ENCODE measurements at places on chromosomes 6 and 20.

DNA sequence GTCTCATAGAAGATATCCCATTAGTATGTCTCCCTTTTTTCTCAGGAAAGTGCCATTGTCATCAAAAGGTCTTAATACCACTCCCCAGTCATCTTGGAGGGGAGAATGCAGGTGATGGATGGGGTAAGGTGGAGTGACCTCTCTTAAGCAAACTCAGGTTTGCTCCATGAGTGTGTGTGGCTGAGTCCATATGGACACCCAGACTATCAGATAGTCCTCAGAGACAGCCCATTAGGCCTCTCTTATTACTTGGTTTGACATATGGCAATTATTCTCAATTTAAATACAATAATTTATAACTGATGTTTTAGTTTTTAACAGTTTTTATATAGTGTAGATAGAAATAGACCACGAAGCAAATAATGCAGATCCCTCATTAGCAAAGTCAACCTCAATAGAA lies 23.2 kb downstream of the LAMA4 start:
- DNase-seq, result no peak

DNA sequence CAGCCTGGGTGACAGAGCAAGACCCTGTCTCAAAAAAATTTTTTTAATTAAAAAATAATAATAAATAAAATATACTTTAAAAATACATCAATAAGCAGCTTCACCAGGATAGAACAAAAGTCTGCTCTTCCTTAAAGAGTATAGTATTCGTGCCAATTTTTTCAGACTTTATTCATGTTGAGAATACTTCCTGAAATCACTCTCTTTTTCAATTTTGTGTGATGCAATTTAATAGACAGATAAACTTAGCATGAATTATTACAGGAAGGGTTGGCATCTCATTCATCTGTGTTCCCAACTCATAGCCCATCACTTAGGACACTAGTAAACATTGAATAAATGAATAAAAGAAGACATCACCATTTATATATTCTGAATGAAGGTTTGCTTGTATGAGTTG lies 52.4 kb downstream of the IPCEF1 start:
- no peak for DNase-seq

- DNase-seq, result no peak
Observed at GRCh38 chr6:10640412-10640811, 54.0 kb downstream of the C6orf52 start.

- DNase-seq, result no peak
Observed at GRCh38 chr6:45982280-45983036, 33.2 kb downstream of the CLIC5 start.

- DNase-seq, result peak; percentile 45
Observed at GRCh38 chr6:151765444-151765886, 42.0 kb upstream of the ESR1 start.

- no peak for DNase-seq
Observed at GRCh38 chr6:94005835-94006234, 586.5 kb upstream of the EPHA7 start.

DNA sequence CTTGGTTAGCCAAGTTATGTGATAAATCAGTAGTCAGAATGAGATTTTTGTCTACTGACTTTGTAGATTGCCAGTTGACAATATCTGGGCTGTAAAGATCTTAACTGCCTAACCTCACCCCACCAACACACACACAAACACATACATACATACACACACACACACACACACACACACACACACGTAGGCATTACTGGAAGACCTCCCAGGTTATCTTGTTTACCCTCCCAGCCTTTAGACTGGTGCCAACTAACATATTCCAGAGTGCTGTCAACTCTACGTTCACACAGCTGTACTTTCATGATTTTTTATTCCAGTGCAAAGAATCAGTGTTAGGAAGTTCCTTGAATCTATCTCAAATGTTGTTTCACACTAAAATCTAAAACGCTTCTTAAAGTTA lies 38.9 kb downstream of the BMP5 start:
- DNase-seq, result no peak

DNA sequence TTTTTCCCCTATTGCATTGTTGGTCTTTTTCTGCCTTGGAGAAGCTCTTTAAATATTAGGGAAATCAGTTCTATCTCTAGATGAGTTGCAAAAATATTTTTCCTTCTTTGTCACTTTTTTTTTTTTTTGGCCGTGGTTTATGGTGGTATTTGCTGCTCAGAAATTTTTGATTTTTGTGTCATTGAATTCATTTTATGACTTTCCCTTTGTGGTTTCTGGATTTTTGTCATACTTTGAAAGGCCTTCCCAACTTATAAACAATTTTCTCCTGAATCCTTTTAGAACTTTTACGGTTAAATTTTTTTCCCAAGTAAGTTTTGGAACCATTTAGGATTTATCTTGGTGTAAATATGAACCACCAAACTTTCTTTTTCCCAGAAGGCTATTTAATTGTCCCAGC lies 145.6 kb downstream of the GJA10 start:
- DNase-seq, result no peak

DNA sequence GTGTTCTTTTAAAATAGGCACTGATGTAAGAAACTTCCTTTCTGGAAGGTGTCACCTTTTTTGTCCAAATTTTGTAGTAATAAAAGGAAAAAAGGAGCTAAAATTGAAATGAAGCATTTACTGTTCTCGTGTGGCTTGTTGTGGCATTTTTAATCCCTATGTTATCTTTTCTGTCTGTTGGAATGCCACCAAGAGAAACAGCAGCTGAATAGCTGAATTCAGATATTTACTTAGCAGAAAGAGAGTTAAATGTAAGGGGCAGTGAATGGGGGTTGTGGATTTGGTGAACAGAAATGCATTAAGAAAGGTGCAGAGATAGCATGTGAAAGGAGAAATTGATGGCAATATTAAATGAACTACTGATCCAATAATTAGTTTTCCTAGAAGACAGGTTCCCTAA lies 573.6 kb upstream of the EPHA7 start:
- no peak for DNase-seq

GRCh38 chr20:36642136-36642535 lies 3.9 kb downstream of the SLA2 start:
- DNase-seq, result no peak

DNA sequence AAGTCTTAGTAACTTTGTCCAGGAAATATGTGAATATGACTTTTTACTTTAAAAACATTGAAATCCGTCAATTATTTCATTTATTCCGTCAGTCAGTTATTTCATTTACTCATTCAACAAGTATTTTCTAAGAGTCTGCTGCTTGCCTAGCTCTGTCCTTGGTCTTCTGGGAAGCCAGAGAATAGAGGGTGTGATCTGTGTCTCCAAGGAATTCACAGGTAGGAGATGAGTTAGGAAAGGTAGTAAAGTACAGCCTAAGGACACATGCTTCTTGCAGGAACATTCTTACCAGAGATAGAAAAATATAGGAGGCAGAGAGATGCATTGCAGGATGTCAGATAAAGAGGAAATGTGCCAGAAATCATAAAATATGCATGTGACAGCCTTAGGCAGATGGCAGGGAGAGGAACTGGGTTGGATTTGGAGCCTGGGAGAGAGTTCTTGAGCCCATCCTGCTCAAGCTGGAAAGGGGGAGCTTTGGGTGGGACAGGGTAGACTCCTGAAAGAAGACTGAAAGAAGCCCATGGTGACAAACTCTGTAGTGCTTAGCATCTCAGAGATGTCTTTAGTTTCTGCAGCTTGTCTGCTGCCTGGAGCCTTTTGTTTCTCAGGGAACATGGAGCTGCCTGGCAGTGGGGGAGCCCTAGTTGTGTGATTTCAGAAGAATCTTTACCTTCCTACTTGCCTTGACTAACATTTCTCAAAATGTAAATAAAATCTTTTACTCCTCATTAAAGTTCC lies 3.5 kb downstream of the SH3BGRL2 start:
- no peak for DNase-seq

DNA sequence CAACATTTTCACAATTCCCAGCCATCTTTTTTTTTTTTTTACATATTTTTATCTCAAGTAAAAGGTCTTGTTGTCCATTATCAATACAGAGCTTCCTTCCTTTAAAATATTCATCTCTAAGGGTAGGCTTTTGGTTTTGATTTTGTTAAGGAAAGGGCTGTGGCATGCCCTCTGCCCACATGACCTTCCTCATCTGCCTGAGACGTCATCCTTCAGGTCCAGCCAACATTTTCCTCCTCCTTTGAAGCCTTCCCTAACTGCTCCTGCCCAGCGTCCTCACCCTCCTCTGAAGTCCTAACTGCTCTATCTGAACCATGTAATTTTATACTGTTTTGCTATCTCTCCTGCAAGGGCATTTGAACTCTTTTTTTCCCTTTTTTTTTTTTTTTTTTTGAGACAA lies 73.9 kb upstream of the TGM3 start:
- DNase-seq, result no peak

DNA sequence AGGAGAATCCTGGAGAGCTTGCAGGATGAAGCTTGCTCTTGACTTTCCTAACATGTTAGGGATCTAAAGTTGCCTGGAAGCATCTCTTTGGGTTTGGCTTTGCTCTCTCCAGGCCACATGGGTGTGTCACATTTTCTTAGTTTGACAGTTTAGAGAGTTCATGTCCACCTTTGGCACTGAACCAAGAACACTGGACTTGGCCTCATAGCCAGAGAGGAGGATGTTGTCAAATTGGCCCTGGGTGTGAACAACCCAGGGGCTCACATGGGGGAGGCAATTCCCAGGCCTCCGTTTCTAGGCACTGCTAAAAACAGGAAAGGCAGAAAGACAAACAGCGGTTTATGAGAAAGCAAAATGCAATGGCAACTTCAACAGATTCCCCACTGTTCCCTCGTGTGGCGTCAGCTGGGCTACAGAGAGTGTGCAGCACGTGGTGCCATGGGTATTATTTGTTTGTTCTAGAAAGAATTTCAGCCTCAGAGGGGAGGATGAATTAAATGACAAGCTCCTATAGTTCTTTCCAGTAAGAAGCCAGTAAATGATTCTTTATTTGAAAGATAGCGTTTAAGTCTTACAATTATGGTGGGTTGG lies 93.9 kb downstream of the CLIC5 start:
- no peak for DNase-seq

GRCh38 chr20:24018796-24019195 lies 30.2 kb upstream of the GGTLC1 start:
- DNase-seq, result no peak

DNA sequence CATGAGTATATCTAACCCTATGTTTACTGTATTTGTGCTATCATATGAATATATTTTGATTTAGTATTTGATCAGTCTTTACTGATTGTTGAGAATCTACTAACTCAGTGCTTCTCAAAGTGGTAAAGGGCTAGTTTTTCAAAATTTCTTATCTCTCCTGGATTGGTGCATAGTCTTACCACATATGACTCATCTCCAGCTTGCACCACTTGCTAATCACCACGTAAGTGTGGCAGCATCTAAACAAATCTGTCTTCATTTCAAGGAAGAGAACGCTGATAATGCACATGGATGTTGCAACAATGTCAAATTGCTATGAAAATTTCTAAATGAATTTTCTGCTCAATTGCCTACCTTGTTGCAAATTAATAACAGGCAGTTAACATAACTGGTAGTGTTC lies 299.5 kb downstream of the PAX1 start:
- no peak for DNase-seq

- no peak for DNase-seq
Observed at GRCh38 chr6:15063253-15063853, 182.5 kb upstream of the JARID2 start.

DNA sequence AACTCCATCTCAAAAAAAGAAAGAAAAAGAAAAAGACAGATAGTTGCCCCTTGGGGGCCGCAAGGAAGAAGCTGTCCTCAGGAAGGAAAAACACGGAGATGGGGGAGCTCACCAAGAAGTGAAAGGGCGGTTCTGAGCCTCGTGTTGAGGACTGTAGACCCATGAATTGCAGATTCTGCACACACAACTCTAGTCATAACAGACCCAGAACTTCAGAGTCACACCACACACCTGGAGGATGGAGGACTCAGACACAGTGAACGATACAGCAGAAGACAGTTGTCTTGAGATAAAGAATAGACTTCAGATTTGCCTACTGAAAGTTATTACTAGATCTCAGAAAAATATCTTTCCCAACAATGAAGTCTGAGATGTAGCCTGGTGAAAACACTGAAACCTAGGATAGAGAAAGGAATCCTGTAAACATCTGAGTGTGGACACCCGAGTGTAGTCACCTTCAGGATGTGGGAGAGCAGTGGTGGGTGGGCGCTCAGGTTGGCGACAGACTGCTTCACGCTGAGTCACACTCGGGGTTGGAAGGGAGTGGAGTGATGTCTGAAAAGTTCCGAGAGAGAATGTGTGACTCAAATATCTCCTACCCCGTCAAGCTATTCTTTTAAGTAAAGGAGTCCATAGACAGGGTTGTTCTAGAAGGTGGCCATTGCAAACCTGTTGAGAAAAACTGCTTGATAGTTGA lies 88.1 kb downstream of the MAP3K4 start:
- no peak for DNase-seq

- no peak for DNase-seq
Observed at GRCh38 chr6:87807475-87807874, 105.4 kb upstream of the AKIRIN2 start.

GRCh38 chr6:25889877-25890853 lies 16.1 kb upstream of the SLC17A3 start:
- DNase-seq, result no peak

DNA sequence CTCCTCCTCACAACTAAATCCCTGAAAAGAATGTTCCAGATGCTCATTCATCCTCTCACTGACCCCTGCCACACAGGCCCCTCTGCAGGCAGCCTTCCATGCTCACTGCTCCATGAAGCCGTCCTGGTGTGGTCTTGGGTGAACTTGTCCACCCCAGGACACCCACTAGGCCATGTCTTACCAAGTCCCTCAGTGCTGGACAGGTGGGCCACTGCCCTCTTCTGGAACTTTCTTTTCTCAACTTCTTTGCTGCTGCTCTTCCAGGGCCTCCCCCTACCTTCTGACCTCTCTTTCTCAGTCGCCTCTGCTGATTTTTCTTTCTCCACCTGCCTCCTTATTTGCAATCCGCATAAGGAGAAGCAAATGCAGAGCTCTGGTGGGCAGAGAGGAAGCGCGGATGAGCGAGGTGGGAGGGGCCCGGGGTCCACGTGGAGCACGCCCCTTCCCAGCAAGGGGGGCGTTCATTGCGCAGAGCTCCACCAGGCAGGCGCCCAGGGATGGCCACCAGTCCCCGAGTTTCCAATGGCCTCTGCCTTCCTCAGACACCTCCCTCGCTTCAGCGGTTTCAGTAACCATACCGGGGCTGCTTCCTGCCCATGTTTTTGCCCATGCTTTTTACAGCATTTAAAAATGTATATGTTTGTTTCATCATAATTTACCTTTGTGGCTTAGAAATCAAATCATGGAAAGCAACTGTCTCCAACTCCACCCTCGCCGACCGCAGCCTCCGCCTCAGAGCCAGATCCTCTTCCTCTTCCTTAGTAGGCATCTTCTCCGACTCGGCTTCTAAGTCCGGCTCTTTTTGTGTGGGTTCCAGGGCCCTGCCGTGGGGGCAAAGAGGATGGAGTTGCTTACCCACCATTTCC lies 129.6 kb downstream of the ZDHHC14 start:
- no peak for DNase-seq

GRCh38 chr20:63502671-63503172 lies 3.8 kb upstream of the EEF1A2 start:
- no peak for DNase-seq

GRCh38 chr20:36181934-36182603 lies 27.5 kb downstream of the EPB41L1 start:
- DNase-seq, result no peak

DNA sequence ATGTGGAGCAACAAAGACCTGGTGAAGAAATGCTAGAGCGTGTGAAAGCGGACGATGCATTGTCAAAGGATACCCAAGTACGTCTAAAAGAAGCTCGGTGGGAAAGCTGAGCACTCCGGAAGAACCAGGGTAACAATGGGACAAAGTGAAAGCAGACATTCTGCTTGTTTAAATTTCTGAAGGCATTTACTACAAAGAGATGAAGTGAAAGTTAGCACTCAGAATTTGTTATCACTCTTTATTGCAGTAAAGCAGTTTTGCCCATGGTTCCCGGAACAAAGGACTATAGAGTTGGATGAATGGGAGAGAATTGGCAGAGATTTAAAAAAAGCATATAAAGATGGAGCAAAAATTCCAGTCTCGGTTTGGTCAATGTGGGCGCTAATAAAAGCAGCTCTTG lies 12.8 kb upstream of the IRAK1BP1 start:
- DNase-seq, result no peak

Data from right forelimb (tissue), 1 donor.